ENCODE measurements at places on chromosomes 11 and 22.

DNA sequence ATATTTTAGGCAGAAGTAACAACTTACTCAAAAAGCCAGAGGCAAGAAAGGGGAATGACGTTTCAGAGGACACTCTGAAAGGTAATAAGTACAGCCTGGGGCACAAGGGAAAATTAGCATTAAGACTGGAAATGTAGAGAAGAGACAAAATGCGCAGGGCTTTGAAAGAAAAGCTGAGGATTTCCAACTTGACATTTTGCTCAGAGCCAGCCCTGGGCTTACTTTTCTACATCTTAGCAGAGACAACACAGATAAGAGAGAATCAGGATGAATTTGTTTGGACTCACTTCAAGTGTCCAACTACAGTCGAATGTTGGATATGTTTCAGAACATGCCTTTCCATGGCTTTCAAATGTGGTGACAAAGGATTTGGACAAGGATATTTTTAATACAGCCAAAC is 808.9 kb upstream of the LUZP2 start:
- no peak for DNase-seq

- no peak for DNase-seq
Observed at GRCh38 chr11:10600570-10601248, 32.2 kb upstream of the LYVE1 start.

DNA sequence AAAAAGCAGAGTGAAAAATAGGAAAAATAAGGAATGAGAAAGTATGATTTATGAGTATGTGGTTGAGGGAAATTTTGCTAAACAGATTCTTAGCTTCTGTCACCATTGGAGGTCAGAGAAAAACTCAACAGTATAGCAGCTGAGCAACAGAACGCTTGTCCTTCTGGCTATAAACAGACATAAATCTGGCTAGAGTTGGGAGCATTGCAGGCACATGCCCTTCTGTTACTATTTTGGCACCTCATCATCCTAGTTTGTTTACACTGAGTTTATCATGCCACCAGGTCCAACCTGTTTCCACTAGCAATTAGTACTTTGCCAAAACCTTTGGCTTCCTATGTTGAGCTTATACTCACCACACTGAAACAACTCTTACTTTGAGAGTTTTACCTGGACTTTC is 6.9 kb downstream of the UBE4A start:
- no peak for DNase-seq

DNA sequence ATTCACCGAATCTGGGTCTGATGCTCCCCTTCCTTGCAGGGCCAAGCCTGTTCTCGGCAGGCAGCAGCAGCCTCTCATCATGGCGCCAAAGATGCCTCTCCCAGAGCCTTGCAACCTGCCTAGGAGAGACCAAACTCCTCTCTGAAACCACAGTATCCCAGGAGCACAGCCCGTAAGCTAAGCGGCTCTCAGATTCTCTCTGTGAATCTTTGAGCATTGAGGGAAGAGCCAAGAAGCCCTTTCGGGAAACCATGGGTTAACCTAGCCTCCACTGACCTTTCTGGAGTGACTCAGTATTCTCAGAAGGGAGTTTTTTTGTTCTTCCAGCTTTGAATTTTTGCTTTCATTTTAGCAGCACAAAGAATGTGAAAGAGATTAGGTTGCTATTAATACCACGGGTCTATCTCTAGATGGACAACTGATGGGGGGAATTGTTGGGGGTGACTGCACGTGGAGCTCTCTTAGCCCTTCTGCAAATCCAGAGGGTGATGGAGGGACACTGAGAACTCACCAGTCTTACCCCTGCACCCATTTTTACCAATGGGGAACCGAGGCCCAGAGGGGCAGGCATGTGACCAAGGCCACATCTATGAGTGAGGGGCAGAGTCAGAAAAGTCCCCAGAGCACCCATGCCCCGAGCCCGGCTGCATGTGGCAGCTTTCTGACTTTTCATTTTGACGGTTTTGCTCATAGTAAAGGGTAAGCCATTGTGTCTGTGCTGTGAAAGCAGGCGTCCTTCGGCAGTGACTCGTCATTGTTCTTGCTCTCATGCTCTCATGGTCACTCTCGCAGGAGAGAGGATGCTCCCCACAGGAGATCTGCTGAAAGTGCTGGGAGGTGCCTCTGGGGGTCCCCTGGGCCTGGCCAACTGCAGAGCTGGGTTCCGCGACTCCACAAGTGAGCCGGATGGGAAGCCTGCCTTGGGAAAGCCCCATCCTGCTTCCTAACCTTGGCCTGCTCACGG is 36.0 kb downstream of the IRAG1 start:
- DNase-seq: no peak

GRCh38 chr11:94909371-94909820 is 64.0 kb downstream of the CWC15 start:
- no peak for DNase-seq

- DNase-seq: no peak
Observed at GRCh38 chr11:13487661-13488030, 8.2 kb downstream of the PTH start.

- DNase-seq: no peak
Observed at GRCh38 chr11:21806947-21807346, 385.9 kb upstream of the ANO5 start.

DNA sequence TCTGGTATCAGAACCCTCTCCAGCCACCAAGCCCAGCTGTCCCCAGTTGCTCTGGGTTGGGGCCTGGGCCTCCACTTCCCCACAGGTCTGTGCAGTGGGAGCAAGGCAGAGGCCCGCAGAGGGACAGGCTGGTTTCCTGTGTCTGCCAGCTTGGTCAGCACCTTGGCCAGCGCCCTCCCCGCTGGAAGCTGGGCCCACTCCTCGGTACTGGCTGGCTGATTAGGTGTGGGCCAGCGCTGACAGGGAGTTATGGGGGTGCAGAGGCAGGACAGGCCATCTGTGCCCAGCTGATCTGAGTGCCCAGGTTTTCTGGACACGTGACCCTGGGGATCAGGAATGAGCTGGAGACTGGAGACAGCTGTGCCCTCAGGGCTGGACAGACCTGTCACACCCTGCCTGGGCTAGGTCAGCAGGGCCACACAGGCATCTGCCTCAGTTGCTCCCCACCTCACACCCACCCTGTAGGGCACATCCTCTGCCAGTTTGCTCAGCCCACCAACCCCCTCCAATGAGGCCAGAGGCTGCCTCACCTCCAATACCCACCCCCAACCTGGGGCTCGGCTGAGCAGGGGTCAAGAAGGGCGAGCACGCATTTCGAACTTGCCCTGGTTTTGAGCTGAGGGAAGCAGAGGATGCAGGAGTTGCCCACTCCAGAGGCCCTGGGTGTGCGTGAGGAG is 175.3 kb downstream of the IGLL1 start:
- DNase-seq: no peak

DNA sequence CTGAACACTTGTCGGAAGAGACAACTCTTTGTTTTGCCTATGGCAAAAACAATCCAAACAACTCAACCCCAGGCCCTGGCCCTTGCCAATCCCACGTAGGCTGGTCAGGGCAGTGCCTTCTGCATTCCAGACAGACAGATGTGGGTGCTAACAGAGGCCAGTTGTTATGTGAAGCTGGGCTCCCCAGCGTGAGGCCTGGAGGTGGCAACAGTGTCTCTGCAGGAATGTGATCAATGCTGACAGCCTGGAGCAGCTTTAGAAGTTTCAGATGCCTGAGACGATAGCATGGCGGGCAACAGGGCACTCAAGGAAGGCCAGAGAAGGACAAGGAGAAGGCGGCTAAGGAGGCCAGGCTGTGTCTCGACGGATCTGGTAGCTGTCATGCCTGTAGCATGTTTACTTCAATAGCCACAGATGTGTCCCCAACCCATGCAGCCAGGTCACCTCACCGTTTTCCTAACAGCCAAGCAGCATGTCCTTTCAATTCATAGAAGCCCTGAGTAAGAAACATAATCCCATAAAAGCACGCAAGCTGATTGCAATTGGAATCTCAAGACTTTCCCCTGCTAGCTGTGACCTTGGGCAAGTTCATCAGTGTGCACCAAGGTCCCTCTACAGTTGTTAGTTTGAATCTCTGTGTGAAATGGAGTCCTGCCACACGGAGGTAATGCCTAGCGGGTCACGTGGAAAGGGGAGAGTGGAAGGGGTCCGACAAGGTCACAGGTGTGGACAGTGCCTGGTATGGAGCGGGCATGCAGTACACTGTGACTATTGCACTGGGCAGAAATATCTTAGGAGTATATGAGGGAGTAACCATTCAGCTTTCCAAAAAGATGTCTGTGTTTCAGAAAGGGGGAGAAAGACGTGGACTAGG is 14.2 kb upstream of the PPM1F start:
- DNase-seq: no peak

- no peak for DNase-seq
Observed at GRCh38 chr11:119778391-119779194, 49.6 kb upstream of the NECTIN1 start.

DNA sequence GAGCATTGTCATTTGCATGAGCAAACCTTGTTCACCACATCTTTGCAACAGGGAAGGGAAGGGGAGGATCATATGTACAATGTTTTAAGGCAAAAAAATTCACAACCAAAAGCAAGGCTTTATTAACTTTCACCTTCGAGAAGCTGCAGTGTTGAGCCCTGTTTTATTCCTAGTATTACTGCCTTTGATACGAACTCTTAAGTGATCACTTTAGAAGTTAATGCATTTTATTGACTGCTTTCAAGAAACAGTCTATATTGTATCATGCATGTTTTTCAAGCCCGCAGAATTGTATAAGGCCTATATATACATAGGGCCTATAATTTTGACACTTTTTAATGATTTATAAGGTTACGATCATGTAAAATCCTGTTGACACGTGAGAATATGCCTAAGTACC is 117.5 kb upstream of the VPREB1 start:
- no peak for DNase-seq

DNA sequence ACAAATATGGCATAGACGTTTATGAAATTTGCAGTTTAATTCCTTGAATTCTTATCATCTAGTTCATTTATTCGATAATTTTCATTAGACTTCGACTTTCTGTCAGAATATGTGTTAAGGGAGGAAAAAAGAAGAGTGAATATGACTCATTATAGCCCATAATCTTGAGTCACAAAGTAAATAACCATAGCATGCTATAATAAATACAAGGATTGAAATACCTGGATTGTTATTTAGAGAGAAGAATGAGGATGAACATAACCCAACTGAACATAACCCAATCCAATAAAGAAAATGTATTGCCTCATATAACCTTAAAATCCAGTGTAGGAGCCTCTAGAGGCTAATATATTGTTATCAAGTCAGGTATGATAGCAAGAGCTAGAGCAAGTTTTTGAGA is 1858.3 kb upstream of the RAG2 start:
- no peak for DNase-seq

- no peak for DNase-seq
Observed at GRCh38 chr11:120817158-120817557, 206.7 kb upstream of the TBCEL start.

Measured in amniotic stem cell (primary cell).